B cell (primary cell): ENCODE measurements at places on chromosomes 11 and 22. TPM values are rescaled to one million over a fixed set of nuclear protein-coding genes. Genes with fewer than 3 reads are reported as not detected.

- no peaks in the 10 kb centered on the region for H3K27me3 ChIP-seq
- H3K4me3 ChIP-seq: no peak overlapping the region
- DNase-seq: no peak
These were observed 281.6 kb downstream of the TBC1D22A start for GRCh38 chr22:47043835-47044721.

DNA sequence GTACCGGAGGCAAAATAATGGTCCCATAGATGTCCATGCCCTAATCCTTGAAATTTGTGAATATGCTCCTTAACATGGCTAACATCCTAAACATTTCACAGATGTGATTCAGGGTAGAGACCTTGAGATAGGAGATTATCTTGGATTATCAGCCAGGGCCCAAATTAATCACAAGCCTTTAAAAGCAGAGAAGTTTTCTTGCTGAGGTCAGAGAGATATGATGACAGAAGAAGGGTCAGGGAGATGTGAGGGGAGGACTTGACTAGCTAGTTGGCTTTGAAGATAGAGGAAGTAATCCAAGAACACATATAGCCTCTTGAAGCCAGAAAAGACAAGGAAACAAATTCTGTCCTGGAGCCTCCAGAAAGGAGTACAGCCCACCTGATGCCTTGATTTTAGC lies 19.1 kb upstream of the FDX1 start:
- no peak overlapping the region for H3K27ac ChIP-seq
- H3K36me3 ChIP-seq: no peaks in the 10 kb centered on the region
- H3K27me3 ChIP-seq: no peaks in the 10 kb centered on the region
- DNase-seq: no peak
- no peaks in the 10 kb centered on the region for H3K4me1 ChIP-seq
- no peak overlapping the region for H3K4me3 ChIP-seq

- H3K4me1 ChIP-seq: peaks cover 13% of the 10 kb centered on the region
- peaks cover 2% of the 10 kb centered on the region for H3K36me3 ChIP-seq
- no peak for DNase-seq
- no peak overlapping the region for H3K4me3 ChIP-seq
- no peak overlapping the region for H3K27ac ChIP-seq
These were observed 64.2 kb downstream of the BID start for GRCh38 chr22:17710023-17710422.

GRCh38 chr22:19214078-19214473 lies 35.5 kb upstream of the SLC25A1 start:
- no peak overlapping the region for H3K27ac ChIP-seq
- peaks cover 4% of the 10 kb centered on the region for H3K4me1 ChIP-seq
- DNase-seq: no peak
- peaks cover 7% of the 10 kb centered on the region for H3K27me3 ChIP-seq
- no peak overlapping the region for H3K4me3 ChIP-seq

GRCh38 chr11:113286009-113286408 lies 28.4 kb upstream of the TTC12 start:
- H3K4me3 ChIP-seq: no peak overlapping the region

- no peak overlapping the region for H3K27ac ChIP-seq
- H3K4me3 ChIP-seq: no peak overlapping the region
- H3K36me3 ChIP-seq: no peaks in the 10 kb centered on the region
- no peaks in the 10 kb centered on the region for H3K27me3 ChIP-seq
- DNase-seq: no peak
These were observed 737.8 kb downstream of the FAM181B start for GRCh38 chr11:81995889-81996288.

GRCh38 chr22:50505776-50506610 lies 1.5 kb downstream of the LMF2 start:
- H3K4me1 ChIP-seq: peaks cover 19% of the 10 kb centered on the region
- peak; percentile 33 for DNase-seq
- H3K27me3 ChIP-seq: no peaks in the 10 kb centered on the region
- H3K27ac ChIP-seq: no peak overlapping the region
- H3K4me3 ChIP-seq: no peak overlapping the region

DNA sequence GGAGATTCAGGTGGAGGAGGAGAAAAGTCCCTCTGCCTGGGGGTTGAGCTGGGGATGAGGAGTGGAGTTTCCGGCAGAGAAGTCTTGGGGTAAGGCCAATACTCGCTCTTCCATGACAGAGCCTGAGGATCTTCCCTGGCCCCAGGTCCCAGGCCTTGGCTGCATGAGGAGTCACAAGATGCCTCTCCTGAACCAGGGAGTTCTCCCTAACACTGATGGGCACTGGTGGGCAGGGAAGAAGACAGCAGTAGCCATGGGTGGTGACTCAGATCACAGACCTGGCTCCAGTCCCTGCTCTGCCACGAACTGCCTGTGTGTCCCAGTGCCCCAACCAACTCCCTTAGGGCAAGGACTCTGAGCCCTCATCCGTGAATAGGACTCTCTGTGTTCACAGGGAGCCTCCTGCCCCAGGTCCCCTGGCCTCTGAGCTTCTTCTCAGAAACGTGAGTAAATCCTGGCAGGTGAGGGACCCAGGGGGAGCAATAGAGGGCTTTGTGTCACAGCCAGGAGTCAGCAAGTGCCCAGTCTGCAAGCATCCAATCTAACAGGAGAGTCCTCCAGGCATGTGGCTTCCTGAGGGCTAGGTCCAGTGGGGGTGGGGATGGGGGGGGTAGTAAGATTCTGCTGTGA lies 45.5 kb upstream of the FTH1 start:
- H3K4me1 ChIP-seq: no peaks in the 10 kb centered on the region
- no peak for DNase-seq
- H3K4me3 ChIP-seq: no peak overlapping the region

DNA sequence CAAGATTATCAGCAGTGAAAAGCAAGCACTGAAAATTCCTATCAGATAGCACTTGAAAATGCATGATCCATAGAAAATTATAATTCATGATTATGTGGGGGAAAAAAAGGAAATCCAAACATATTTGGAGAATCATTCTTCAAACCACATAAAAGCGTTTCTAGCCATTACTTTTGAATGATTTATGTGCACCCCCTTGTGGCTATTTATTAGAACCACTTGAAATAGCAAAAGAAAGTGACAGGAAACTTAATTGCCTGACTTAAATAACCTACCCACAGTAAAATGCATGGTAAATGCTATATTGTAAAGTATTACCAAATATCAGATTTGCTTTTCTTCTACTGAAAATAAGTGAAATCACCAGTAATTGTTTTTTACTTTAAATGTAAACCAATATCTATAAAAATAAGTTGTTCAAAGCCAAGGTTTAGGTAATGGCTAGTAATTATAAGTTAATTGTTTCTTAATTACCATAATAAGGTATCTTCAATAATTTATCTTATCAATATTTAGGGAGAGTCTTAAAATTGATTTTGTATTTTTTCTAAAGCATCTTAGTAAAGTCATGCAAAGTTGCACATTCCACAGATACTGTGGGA lies 168.5 kb downstream of the ARHGAP42 start:
- H3K36me3 ChIP-seq: no peaks in the 10 kb centered on the region
- H3K4me1 ChIP-seq: no peaks in the 10 kb centered on the region
- H3K4me3 ChIP-seq: no peak overlapping the region
- no peak overlapping the region for H3K27ac ChIP-seq

DNA sequence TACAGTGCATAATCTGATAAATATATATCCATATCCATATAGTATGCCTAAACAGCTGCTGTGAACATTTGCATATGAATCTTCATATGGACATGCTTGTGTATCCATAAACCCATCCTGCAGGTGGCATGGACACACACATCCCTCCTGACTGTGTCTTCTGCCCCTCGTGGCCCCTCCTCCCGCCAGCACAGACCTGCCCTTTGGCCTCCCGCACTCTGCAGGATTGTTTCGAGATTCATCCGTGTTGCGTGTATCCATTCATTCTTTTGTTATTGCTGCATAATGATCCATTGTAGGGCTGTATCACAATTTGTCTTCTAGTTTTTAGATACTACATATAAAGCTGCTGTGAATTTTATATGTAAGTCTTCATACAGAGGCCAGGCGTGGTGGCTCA lies 24.0 kb downstream of the ZBED4 start:
- no peak overlapping the region for H3K4me3 ChIP-seq
- DNase-seq: no peak
- no peak overlapping the region for H3K27ac ChIP-seq
- no peaks in the 10 kb centered on the region for H3K27me3 ChIP-seq

GRCh38 chr22:23159291-23159630 lies 14.0 kb downstream of the RAB36 start:
- H3K27me3 ChIP-seq: no peaks in the 10 kb centered on the region
- no peaks in the 10 kb centered on the region for H3K4me1 ChIP-seq

GRCh38 chr22:29994027-29994715 lies 86.1 kb upstream of the HORMAD2 start:
- H3K36me3 ChIP-seq: peaks cover 2% of the 10 kb centered on the region
- no peak overlapping the region for H3K4me3 ChIP-seq
- H3K27ac ChIP-seq: no peak overlapping the region
- H3K27me3 ChIP-seq: no peaks in the 10 kb centered on the region
- no peaks in the 10 kb centered on the region for H3K4me1 ChIP-seq

- no peaks in the 10 kb centered on the region for H3K27me3 ChIP-seq
- no peaks in the 10 kb centered on the region for H3K4me1 ChIP-seq
- DNase-seq: no peak
- no peaks in the 10 kb centered on the region for H3K36me3 ChIP-seq
- no peak overlapping the region for H3K4me3 ChIP-seq
These were observed 326.0 kb downstream of the RAB38 start for GRCh38 chr11:87849216-87849615.

GRCh38 chr11:78310500-78310909 lies 107.1 kb downstream of the GAB2 start:
- H3K4me3 ChIP-seq: no peak overlapping the region
- H3K36me3 ChIP-seq: no peaks in the 10 kb centered on the region
- peaks cover 21% of the 10 kb centered on the region for H3K4me1 ChIP-seq
- no peak overlapping the region for H3K27ac ChIP-seq
- H3K27me3 ChIP-seq: no peaks in the 10 kb centered on the region

The PTGDR2 gene
- total RNA-seq: 0.27 TPM in 1 of 2 replicates, not detected in the other

The LDHAL6A gene
- 0.27 TPM in 1 of 2 replicates, not detected in the other for total RNA-seq

The INS gene
- not detected in 2 replicates for total RNA-seq

The PANX3 gene
- total RNA-seq: not detected in 2 replicates

The GGTLC2 gene
- total RNA-seq: not detected in 2 replicates

The FAM180B gene
- total RNA-seq: 0.20 TPM in 1 of 2 replicates, not detected in the other

The SCGB2A2 gene
- not detected in 2 replicates for total RNA-seq
